SW480 (cell line): ENCODE measurements at places on chromosomes 7 and 10.

- DNase-seq, result no peak
Observed at GRCh38 chr10:114995468-114996247, 57.7 kb downstream of the TRUB1 start.

DNA sequence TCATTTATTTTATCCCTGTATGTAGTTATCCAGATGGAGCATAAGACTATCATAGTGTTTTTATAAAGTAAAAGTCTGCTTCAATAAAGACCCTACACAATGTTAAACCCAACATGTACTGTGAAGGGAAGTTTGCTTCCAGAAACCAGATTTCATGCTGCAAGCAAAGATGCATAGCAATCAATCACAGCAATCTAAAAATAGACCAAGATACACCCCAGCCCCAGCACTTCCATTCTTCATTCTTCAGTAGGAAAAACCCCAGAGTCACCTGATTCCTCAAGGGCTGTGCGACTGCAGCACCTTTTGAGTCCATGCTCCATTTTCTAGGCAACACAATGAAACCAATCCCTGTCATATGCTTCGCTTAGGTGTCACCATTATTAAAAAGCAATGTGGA, 66.9 kb upstream of the PDE1C start:
- DNase-seq, result no peak

DNA sequence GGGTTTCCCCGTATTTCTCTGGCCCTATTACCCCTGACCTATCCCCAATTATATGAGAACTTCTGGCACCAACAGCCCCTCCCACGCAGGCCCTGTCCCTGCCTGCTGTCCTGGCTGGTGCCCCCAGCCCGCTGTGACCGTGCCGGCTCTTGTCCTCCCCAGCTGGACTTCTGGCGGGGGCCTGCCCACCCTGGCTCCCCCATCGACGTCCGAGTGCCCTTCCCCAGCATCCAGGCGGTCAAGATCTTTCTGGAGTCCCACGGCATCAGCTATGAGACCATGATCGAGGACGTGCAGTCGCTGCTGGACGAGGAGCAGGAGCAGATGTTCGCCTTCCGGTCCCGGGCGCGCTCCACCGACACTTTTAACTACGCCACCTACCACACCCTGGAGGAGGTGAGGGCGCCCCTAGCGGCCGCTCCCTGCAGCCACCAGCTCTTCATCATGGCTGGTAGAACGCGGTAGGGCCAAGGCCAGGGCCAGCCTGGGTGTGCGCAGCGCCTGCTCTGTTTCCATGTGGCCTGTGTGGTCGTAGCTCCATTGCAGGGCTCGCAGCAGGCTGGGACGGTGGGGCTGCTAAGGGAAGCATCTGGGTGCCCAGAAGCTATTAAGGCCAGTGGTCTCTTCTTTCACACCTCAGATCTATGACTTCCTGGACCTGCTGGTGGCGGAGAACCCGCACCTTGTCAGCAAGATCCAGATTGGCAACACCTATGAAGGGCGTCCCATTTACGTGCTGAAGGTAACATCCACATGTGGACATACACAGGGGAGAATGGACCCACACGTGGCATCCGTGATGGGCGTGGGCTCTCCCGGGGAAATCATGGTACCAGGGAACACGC, 1.4 kb downstream of the CPA1 start:
- DNase-seq, result no peak

- no peak for DNase-seq
Observed at GRCh38 chr10:72794260-72794659, 99.3 kb upstream of the OIT3 start.

DNA sequence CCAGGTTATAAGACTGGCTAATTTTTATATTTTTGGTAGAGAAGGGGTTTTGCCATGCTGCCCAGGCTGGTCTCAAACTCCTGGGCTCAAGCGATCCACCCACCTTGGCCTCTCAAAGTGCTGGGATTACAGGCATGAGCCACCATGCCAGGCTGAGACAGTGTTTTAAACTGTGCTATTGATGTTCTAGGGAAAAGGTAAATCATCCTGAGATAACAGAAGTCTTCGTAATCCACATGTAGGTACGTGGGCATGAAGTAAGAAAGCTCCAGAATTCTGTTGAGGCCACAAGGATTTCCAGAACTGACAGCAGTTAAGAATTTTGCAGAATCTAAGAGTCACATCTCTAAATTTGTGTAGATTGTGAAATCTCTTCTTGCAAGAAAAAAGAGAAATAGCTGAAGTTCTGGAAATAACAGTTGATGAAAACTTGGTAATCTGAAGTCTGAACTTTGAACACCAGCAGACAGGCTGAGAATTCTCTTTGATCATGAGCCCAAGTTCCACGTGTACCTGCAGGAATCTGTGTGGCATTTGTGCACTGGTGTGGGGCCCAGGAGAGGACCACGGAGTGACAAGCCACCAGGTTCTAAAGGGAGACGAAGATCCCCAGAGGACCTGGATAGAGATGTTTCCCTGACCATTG, 24.6 kb downstream of the C7orf33 start:
- DNase-seq, result no peak

GRCh38 chr10:4909118-4909517, 54.1 kb upstream of the AKR1C1 start:
- DNase-seq, result no peak
